Stimulated activated CD4-positive, alpha-beta T cell treated with anti-CD3 and anti-CD28 coated beads, Interleukin-4, amount 100 ng/mL, for 4 hours (primary cell): ENCODE measurements at places on chromosomes 12 and 14.
A peak's percentile ranks its signal among the peaks of the same experiment; 100 is the strongest.

- DNase-seq = no peak
These were observed 289.3 kb downstream of the DUSP6 start for GRCh38 chr12:89062996-89063395.

- no peak for DNase-seq
These were observed 51.8 kb downstream of the ISCA2 start for GRCh38 chr14:74545386-74545785.

- no peak for DNase-seq
These were observed 5.6 kb upstream of the MYL6B start for GRCh38 chr12:56146492-56147460.

GRCh38 chr14:24368562-24369252, 723 bp downstream of the NFATC4 start:
- peak; percentile 16 for DNase-seq

GRCh38 chr14:45194964-45195363, 58.0 kb downstream of the MIS18BP1 start:
- no peak for DNase-seq

DNA sequence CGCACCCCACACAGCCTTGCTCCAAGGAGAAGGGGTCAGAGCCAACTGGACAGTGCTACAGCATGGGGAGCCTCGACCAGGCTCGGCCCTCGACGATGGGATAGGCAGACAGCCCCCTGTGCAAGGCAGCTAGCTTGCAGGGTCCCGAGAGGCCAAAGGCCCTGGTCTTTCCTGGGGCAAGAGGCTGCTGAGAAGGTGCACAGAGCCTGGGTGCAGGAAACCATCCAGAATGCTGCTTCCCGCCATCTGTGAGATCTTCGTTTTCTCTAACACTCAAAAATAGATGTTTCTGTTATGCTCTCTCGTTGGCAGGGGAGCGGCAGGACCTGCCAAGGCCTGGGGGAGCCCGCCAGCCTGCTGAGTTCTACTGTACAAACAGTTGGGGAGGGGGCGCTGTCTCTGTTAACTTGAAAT, 168.0 kb upstream of the RTL1 start:
- DNase-seq = no peak
